Anterior cingulate cortex (tissue), 58 donors: ENCODE measurements at places on chromosomes 5 and 9.
A peak's percentile ranks its signal among the peaks of the same experiment; 100 is the strongest.

DNA sequence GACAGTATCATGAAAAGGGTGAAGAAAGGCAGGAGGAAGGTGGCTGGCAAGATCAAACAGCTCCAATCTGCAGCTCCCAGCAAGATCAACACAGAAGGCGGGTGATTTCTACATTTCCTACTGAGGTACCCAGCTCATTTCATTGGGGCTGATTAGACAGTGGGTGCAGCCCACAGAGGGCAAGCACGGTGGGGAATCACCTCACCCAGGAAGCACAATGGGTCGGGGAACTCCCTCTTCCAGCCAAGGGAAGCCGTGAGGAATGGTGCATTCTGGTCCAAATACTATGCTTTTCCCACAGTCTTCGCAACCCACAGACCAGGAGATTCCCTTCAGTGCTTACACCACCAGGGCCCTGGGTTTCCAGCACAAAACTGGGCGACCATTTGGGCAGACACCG is 66.8 kb downstream of the CAMSAP1 start:
- DNase-seq = no peak

DNA sequence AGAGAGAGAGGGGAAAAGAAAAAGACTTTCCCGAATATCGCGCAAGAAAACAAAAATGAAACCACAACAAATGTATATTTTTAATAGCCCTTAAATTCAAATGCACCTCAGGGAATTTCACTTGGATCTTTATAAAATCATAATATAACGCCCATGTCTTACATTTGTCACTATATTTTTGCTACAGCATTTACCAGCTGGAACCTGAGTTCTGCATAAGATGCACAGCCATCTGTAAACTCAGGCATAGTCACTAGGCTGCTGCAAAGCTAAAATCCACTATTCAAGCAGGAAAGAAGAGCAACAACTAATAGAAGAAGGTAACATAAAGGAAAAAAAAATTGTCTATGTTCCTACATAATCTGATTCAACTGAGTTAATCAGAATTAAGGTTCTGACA is 30.6 kb upstream of the SLCO6A1 start:
- DNase-seq = no peak

- DNase-seq = no peak
Observed at GRCh38 chr5:79227484-79228025, 8.4 kb upstream of the JMY start.

GRCh38 chr5:113020461-113021273 is 44.1 kb downstream of the DCP2 start:
- DNase-seq = no peak

- no peak for DNase-seq
Observed at GRCh38 chr9:38287420-38287985, 105.0 kb upstream of the ALDH1B1 start.

DNA sequence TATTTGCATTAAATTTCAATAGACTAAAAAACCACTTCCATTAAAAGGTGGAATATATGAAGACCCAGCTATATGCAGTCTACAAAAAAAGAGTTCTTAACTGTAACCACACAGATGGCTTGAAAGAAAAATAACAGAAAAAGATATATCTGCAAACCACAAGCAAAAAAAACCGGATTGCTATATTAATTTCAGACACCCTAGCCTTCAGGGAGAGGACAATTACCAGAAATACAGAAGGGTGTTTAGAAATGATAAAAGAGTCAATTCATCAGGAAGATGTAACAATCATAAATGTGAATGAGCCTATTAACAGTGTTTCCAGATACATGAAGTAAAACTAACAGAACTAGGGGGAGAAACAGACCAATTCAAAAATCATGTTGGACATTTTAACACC is 56.9 kb upstream of the SMIM23 start:
- DNase-seq = no peak

GRCh38 chr5:136011414-136012001 is 17.3 kb upstream of the TGFBI start:
- DNase-seq = no peak

GRCh38 chr9:99185934-99186333 is 35.8 kb downstream of the ALG2 start:
- DNase-seq = no peak

- DNase-seq = no peak
Observed at GRCh38 chr5:180604271-180604670, 13.0 kb upstream of the SCGB3A1 start.

DNA sequence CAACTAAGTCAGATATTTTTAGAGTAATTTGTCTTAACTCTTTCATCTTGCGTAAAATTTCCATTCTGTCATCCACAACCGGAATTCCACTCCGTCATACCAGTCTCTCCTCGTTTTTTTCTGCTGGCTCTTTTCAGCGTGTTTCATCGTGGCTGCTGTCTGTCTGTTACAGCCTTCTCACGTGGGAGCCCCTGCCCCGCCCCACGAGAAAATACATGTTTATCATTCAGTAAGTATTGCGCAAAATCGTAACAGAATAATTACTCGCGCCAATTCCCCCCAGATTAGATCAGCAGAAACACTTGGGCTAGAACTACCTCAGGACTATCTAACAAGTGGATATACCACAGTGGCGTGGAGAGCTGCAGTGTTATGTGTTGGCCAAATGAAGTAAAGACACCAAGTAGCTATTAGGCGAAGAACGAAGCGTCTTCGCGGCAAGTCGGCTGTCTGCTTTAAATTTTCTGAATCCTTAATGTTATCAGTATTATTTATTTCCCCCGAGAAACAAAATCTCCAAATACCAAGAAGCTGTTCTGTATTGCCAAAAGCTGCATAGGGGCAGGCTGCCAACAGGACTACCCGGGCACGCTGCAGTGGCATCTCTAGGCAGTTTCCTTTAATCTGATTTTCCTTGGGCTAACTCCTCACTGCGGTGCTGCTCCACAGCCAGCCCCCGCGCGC is 566 bp upstream of the FOCAD start:
- DNase-seq = peak; percentile 35

DNA sequence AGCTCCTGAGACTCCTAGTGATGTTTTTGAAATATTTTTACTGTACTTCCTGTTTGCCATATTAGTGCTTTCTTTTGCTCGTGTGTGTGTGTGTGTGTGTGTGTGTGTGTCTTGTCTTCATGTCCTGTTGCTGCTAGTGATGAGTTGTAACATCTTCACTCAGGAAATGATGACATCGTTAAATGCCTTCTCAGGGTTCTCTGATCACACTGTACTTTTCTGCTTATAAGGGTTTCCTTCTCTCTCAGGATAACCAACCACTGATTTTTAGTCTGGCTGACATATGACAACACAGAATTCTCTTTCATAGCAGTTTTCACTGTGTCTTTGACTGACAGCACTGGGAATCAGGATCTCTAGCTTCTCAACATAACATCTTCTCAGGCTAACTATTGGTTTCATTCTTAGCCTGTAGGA is 16.1 kb downstream of the SV2C start:
- no peak for DNase-seq

- DNase-seq = no peak
Observed at GRCh38 chr5:149221326-149221725, 50.3 kb upstream of the AFAP1L1 start.

GRCh38 chr9:109122726-109123621 is 3.2 kb upstream of the TMEM245 start:
- no peak for DNase-seq

GRCh38 chr5:1480217-1480616 is 35.0 kb upstream of the SLC6A3 start:
- peak; percentile 29 for DNase-seq

DNA sequence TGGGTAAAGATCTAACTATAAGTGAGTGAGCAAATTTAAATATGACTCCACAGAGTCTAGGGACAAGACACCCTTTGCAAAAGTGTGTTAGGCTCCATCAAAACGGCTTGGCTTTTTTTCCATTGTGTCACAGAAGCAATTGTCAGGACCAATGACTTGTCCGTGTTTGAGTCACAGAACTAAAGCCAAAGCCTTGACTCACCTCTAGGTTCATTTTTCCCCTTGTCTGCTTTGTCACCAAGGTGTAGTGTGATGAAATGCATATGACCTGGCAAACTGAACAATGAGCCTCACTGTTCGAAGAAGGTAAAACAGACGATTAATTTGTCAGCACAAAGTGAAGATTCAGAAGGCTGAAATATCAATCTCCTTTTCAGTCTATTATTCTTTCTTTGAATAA is 331.0 kb downstream of the GLIS3 start:
- DNase-seq = no peak

GRCh38 chr9:3241290-3241689 is 284.5 kb downstream of the RFX3 start:
- no peak for DNase-seq

- no peak for DNase-seq
Observed at GRCh38 chr9:119195521-119195920, 173.7 kb downstream of the BRINP1 start.

DNA sequence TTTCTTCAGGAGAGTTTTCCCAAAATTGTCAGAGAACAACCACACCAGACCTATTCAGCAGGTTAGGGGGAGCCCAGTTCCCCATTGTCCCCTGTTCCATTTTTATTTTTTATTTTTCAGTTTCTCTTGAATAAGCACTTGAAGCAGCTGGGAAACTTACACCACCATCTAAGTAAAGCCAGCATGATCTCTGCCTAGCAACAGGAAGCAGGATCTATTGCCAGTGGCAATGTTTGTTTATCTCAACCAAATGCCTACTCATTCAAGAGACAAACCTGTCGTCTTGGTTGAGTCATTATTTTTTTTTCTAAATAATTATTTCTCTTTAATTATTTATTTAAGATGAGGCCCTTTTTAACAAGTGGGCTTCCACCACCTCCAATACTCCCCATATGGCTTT is 379.3 kb downstream of the PLK2 start:
- DNase-seq = no peak

DNA sequence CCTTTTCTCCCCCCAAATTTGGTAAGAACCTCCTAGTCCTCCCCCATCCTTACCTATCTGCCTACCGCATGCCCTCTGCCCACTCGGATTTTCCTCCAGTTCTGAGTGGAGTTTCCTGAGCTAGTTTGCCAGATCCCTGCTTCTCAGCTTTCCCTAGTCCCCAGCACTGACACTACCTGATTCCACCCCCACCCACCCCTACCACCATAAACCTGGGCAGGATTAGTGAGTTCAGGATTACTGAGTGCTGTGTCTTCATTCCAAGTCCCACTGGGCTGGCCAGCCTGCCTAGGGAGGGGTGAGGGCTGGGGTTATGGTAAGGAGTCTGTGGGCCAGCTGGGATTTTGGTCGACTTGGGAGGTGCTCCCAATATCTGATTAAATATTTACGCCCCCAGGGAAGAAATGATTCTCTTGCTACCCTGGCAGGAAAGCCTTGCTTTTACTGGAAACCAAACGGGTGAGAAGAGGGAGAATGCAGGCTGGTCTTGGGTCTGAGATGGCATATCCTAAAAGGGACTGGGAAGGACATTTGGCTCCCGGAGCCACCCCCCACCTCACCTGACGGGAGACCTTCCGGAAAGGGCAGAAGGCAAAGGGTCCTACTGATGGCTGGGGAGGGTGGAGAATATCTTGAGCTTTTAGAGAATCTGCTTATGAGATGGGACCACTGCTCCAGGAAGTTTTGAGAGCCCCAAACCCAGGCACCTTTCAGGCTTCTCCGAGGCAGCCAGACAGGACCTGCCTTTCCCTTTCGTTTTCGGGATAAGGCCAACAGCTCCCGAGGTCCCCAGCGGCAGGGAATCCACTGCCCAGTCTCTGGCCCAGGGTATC is 3.7 kb downstream of the PITX1 start:
- DNase-seq = no peak
